Stimulated activated CD8-positive, alpha-beta memory T cell treated with anti-CD3 and anti-CD28 coated beads, Interleukin-15, amount 100 ng/mL, for 24 hours (primary cell): ENCODE measurements at places on chromosomes 2 and 18.

GRCh38 chr2:46300406-46300832 is 3.2 kb downstream of the EPAS1 start:
- DNase-seq: no peak

DNA sequence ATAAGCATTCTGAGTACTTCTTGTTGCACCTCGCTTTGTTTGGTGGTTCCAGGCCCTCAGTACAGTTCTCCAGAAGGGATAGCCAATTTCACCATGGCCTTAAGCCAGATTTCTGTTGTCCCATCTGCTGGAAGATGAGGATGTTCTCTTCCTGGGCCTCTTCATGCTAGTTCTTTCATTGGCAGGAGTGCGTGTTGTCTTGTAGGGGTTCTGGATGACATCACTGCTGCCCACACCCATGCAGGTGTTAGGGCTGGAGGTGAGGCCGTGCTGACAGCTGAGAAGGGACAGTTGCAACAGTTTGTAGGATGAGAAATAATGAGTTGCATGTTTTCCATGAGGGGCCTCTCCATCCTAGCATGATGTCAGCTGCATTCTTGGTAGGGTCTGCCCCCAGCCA is 142.9 kb downstream of the LDLRAD4 start:
- DNase-seq: no peak

DNA sequence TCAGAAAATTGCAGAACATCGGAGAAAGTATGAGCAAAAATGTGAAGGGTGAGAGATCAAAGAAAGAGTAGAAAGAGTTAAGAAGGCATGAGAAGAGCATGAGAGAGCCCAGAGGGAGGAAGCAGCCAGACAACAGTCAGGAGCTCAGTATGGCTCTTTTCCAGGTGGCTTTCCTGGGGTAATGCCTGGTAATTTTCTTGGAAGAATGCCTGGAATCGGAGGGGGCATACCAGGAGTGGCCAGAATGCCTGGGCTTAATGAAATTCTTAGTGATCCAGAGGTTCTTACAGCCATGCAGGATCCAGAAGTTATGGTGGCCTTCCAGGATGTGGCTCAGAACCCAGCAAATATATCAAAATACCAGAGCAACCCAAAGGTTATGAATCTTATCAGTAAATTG is 271.8 kb upstream of the TFPI start:
- no peak for DNase-seq

GRCh38 chr2:105388971-105389381 is 9.9 kb downstream of the FHL2 start:
- no peak for DNase-seq
